ENCODE measurements at places on chromosomes 1 and 21.
A peak's percentile ranks its signal among the peaks of the same experiment; 100 is the strongest.

DNA sequence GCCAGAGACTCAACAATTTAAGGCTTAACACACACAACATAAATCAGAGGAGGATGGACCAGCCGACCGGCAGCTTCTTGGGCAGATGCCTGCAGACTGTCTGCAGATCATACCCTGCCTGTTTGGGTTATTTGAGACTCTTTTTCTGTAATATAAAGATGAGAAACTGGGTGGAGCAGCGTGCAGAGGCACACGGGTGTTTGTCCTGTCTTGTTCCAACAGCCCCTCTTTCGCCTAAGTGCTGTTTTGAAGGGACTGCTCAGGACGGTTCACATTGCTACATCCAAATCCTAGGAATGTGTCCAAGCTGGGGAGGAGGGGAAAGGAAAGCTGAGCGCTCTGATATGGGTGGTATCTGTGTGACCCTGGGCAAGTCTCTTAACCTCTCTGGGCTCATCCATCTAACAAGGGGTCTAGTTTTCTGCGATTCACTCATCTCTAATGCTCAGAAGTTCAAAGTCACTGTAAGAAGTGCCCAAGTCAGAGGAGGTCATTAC, 149.9 kb downstream of the CLIC6 start:
- DNase-seq = no peak

GRCh38 chr1:40273547-40274166, 15.6 kb downstream of the ZMPSTE24 start:
- no peak for DNase-seq

DNA sequence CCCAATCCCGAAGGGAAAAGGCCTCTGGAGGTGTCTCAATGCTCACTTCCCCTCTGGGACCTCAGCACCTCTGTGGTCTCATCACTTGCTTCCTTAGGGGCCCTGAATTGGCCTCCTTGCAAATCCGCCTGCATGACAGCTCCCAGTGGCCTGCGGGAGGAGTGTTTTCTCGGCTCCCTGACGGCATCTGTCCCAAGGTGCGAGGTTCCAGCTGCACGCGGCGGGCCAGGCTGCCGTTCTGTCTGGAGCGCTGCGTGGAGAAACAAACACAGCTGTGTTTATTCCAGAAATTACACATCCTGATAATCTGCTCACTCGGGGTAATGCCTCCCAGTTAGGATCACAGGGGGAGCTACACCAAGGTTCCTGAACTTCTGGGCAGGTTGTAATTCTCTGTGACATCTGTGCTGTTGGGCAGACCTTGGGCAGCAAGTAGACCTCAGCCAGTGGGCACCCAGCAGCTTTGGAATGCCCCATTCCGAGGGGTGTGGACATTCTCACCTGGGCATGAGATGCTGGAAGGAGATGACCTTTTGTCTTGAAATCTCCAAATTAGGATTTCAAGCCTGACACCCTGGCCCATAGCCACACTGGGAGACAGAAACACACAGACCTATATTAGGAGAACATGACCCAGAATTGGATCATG, 18.2 kb downstream of the EPHB2 start:
- DNase-seq = no peak

DNA sequence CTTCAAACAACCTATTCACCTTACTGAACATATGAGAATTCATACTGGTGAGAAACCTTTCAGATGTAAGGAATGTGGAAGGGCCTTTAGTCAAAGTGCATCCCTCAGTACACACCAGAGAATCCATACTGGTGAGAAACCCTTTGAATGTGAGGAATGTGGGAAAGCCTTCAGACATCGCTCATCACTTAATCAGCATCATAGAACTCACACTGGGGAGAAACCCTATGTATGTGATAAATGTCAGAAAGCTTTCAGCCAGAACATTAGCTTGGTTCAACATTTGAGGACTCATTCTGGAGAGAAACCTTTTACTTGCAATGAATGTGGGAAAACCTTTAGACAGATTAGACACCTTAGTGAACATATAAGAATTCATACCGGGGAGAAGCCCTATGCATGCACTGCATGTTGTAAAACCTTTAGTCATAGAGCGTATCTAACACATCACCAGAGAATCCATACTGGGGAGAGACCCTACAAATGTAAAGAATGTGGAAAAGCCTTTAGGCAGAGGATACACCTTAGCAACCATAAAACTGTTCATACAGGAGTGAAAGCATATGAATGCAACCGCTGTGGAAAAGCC, 13.2 kb upstream of the EXO5 start:
- DNase-seq = no peak

DNA sequence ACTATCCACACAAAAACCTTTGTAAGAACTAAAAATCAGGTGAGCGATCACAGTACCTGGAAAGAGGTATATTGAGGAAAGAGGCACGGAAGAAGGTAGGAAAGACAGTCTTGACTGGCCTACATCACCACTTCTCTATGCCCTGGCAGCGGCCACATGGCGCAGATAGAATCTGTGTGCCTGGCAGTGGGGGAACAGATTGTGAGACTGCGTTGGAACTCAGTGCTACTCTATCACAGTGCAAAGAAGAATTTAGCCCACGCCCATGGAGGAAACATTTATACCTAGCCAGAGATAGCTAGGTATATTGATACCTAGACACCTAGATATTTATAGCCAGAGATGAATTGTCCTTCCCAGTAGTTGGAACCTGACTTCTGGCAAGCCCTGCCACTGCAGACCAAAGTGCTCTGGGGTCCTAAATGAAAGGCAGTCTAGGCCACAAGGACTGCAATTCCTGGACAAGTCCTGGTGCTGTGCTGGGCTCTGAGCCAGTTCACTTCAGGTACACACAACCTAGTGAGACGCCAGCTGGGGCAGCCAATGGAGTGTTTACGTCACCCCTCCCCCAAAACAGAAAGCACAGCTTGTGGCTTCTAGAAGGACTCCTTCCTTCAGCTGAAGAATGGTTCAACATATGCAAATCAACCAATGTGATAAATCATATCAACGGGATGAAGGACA, 51.9 kb downstream of the DHX9 start:
- no peak for DNase-seq

DNA sequence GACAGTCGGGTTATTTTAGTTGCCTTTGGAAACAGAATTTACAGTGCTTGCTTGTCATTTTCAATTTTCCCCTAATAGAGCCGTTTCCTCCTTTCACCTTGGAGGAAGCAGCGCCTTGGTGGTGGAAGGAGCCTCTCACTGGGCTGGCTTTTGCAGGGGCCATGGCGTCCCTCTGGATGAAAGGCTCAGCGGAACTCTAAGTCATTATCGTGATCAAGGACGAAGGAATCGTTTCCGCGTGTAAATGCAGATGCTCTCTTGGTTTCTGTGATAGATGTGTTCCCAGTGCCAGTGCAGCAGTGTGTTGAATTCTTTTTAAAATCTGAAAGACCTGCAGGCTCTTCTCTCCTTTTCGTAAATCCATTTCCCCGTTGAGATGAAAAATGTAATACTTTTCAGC, 126.2 kb upstream of the LMO4 start:
- no peak for DNase-seq

DNA sequence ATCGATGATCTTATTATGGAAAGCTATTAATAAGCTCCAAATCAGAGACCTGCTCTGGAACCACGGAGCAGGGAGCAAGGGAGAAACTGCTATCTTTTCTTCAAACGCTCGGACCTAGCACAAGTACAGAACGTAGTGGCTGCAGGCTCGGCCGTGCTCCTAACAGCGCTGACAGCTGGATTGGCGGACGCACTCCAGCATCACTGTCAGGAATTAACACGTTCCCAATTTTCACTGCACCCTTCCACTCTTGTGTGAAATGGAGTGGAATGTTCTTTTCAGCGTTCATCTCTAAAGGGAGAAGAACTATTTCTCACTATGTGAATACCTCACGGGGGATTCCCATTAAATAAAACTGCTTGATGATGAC, 106.9 kb downstream of the ZNF281 start:
- no peak for DNase-seq

DNA sequence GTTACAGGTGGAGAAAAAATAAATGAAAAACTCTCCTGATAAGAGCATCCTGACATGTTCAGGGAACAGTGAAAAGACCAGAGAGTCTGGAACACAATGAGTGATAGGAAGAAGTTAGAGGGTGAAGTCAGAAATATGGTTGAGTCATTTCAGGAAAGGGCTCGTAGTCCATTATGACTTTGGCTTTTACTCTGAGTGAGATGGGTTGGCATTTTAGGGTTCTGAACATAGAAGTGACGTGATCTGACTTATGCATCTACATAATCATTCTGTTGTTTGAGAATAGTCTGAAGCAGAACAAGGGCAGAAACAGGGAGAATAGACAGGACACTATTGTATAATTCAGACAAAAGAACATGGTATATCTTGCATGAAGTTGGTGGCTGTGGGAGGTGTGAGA, 5.8 kb downstream of the HMCN1 start:
- no peak for DNase-seq

GRCh38 chr21:46559291-46559983, 45.4 kb downstream of the S100B start:
- peak; percentile 44 for DNase-seq

- DNase-seq = no peak
Measured at GRCh38 chr1:156021954-156022353, 1.2 kb upstream of the SSR2 start.

- no peak for DNase-seq
Measured at GRCh38 chr1:212575333-212575732, 33.2 kb upstream of the ATF3 start.

- no peak for DNase-seq
Measured at GRCh38 chr21:45405819-45406762, 1.1 kb downstream of the COL18A1 start.

DNA sequence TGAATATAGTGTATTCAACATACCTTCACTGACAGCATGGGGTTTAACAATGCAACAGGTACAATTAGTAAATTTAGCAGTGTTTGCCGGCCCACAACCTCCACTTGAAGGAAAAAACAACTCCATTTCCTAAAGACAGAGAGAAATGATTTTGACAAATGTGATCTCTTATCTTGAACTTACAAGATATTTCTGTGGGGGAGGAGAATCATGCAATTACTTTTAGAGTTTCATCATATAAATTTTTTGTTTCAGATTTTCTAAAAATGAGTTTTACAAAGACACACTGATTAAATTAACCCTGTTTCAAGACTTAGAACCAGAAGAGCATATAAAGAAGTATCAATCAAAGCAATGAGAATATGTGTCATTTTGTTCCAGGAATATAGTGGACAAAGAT, 80.3 kb downstream of the NME7 start:
- no peak for DNase-seq

DNA sequence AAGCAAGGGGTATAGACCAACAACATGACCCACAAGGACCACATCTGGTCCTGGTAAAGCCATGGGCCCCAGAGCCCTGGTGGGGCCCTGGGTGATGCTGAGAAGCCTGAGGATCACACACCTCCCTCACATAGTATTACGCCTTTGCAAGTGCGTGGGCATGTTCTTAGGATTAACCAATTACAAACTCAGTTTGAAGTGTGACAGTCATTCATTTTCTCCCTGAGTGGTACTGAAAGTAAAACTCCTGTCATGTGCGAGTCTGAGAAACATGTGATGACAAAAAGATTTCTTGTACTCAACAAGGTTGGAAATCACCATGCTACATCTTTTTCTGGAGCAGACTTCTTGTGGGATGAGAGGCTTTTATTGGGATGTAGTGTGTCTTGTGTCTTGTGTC, 315.3 kb upstream of the DUSP10 start:
- DNase-seq = no peak

DNA sequence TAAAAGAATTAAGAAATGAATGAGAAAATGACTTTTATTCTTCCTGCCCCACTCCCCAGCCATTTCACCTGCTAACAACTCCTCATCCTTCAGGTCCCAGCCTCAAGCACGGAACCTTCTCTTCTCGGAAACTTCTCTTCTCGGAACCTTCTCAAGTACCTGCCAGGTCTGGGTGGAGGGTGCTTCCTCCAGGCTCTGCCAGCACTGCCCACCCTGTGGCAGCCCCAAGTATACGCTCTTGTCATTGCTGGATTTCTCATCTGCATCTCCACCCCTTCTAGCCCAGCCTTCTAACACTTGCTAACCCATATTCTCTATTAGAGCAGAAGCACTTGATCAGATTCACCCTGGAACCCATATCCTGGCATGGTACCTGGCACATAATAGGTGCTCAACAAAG, 3.9 kb upstream of the IFFO2 start:
- DNase-seq = no peak

- DNase-seq = no peak
Measured at GRCh38 chr1:223706077-223706973, 6.0 kb upstream of the CAPN2 start.

DNA sequence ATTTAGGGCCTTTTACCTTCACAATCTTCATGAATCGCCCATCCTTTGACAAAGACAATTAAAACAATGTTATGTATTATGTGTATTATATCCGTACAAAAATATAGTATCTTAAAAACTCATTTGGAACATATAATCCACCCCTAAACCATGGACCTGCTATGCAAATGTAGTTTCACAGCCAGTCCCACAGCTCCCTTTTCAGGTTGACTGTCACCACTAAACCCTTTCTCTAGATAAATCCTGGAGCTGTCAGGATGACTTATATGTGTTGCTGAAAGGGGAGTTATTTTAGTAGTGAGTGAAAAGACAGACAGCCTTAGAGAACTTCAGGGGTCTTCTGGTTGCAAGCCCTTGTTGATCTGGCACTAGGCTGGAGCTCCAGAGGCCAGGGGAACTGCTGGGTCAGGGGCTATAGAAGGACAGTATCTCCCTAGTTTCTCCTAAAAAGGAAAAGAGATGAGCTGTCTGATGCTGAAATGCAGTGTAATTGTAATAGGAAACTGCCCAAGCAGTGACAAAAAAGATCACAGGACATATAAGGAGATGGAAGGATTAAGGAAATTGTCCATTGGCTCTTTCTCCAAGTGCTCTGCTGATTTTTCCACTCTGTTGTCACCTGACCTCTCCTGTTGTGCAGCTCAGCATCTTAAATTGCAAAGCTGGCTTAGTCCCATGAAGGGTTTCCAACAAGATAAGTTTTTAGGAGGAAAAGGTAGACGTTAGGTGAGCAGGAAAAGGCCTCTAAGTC, 127.7 kb downstream of the S1PR1 start:
- DNase-seq = no peak

GRCh38 chr1:201513498-201514243, 6.7 kb upstream of the CSRP1 start:
- DNase-seq = no peak

DNA sequence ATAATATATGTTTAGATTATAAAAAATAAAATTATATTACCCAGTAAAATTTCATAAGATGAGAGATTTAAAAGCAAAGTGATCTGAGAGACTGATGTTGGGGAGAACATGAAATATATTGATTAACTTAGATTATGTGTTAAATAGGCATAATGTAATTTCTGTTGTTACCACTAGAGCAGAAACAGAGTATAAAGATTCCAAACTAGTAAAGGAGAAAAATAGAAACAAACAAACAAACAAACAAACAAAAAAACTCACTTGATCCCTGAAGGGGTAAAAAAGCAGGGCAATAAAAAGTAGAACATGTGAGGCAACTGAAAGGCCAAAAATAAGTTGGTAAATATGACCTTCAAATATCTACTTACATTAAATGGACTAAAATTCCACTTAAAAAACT, 640.4 kb upstream of the RGS18 start:
- DNase-seq = no peak

GRCh38 chr1:220313576-220313975, 41.3 kb upstream of the RAB3GAP2 start:
- no peak for DNase-seq

Data from stimulated activated CD4-positive, alpha-beta T cell treated with anti-CD3 and anti-CD28 coated beads, Interleukin-12 subunit alpha, Interleukin-12 subunit beta, amount 100 ng/mL, for 48 hours (primary cell).